ENCODE measurements at places on chromosomes 11 and 22.

GRCh38 chr11:110761131-110761530 lies 48.9 kb upstream of the ARHGAP20 start:
- no peak for DNase-seq

DNA sequence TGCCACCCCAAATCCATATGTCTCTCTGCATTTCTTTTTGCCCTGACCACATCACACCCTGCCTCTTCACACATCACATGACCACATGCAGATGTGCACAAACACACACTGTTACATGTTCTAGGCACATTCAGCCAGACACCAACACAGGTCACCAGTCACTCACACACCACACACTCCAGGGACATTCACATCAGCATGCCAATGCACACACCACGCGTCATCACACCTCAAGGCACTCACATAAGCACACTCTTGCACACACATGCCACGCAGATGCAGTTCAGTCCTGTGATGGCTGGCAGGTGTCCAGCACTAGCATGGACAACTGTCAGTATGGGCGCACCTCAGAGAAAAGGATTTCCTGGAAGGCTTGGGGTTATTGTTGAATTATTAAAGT lies 77.0 kb upstream of the MYOD1 start:
- no peak for DNase-seq

DNA sequence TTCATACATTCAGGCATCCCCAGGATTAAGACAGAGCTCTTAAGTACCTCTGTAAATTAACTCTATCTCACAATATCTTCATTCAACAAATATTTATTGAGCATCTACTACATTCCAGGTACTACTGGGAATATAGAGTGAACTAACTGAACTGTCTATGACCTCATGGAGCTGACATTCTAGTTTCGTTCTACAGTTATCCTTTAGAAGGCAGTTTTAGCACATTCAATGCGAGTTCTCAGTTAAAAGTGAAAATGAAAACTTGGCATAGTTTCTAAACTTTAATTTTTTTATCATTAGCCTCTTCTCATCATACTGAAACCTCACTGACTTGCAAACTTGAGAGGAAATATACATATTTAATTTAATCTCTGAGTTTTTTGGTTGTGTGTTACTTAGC lies 10.7 kb upstream of the MS4A6E start:
- no peak for DNase-seq

DNA sequence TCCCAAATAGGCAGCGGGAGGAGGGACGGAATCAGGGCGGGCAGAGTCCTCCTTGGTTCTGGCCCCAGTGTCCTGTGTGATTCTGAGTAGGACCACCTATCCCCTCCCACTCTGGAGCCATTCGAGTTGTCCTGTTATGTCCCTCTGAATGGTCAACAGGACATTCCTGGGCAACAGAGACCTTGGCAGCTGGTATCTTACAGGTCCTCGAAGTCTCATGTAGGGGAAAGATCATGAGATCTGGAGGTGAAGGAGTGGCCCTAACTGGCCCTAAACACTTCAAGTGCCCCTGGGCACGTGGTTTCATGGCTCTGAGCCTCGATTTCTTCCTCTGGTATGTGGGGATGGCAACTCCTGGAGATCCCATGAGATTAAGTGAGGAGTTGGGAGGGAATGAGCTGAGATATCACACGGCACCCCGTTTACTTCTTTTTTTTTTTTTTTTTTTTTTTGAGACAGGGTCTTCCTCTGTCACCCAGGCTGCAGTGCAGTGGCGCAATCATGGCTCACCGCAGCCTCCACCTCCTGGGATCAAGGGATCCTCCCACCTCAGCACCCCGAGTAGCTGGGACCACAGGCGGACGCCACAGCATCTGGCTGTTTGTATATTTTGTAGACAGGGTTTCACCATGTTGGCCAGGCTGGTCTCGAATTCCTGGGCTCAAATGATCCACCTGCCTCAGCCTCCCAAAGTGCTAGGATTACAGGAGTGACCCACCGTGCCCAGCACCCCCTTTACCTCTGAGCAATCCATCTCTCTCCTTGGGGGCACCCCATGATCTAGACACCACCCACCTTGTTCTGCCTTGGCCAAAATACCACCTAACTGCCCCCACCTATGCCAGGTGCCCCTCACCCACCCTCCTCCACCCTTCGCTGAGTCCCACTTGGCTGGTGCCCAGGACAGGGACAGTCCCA lies 6.8 kb downstream of the LIF start:
- no peak for DNase-seq

- DNase-seq = no peak
Measured at GRCh38 chr22:37112084-37112728, 2.7 kb upstream of the TMPRSS6 start.
